ENCODE measurements at places on chromosomes 2 and 18. TPM values are rescaled to one million over a fixed set of nuclear protein-coding genes. Genes with fewer than 3 reads are reported as not detected.

- DNase-seq = no peak
These were observed 16.0 kb upstream of the RGPD4 start for GRCh38 chr2:107810734-107811133.

IL1F10 gene
- total RNA-seq = not detected

GRCh38 chr18:35371412-35372195 is 5.5 kb downstream of the ZNF396 start:
- DNase-seq = peak; percentile 52

IL18R1 gene
- total RNA-seq = 6.8 TPM

DNA sequence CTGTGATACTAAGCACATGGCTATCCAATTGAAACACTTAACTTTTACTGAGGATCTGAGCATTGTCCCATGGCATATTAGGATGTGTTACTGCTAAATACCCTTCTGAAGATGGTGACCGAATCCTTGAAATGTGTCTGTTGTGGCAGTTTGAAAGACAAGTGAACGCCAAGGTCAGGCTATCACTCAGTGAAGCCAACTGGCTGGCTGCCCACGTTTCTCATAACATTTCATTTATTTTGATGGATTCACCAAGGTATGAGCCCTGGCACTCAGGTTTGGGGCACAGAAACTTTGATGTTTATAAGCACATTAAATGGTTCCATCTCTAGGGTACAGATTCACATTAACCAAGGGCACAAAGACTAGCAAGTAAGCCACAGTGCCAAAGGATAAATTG is 850.3 kb downstream of the DPP10 start:
- no peak for DNase-seq

DNA sequence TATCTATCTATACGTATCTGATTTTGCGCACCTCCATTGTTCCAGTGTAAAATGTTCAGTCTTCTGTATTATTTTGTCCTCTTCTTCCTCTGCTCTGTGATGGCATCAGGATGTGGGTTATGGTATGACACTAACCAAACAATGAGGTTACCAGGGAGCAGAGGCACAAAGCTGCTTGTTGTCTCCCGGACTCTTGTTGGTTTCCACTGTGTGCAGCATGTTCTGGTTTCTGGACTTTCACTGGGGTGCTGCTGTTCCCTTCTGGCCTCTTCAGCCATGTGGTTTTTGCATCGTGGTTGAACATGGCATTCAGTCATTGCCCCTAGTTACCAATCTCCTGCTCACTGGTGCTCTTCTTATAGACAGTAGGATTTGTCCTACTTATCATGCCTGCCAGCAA is 665.9 kb downstream of the CBLN2 start:
- DNase-seq = no peak

DNA sequence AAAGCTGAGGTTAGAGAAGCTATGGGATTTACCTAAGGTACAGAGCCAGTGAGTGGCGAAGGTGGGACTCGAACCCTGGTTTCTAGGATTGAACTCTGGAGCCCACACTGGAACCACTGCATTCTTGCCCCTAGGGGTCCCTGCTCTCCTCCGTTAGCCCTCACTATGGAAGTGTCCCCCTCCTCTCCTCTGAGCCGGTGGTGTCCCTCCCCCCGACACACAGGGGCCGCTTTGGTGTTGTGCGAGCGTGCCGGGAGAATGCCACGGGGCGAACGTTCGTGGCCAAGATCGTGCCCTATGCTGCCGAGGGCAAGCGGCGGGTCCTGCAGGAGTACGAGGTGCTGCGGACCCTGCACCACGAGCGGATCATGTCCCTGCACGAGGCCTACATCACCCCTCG is 8.5 kb upstream of the GMPPA start:
- DNase-seq = no peak

DNA sequence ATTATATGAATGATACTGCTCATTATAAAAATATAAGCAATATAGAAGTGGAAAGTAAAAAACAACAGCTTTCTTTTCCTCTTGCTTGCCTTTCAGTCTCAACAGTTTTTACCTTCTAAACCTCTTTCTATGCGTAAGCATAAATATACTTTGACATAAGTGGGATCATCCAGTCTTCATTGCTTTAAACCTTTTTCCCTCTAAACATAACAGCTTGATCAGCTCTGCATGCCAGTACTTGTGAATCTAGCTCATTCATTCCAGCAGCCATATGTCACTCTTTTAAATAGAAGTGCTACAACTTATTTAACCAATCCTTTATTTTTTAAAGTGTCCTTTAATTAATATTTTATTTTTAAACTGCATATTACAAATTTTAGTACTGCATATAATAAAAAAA is 88.1 kb downstream of the TTC27 start:
- DNase-seq = peak; percentile 34

SERPINB7 gene
- 0.27 TPM for total RNA-seq

DNA sequence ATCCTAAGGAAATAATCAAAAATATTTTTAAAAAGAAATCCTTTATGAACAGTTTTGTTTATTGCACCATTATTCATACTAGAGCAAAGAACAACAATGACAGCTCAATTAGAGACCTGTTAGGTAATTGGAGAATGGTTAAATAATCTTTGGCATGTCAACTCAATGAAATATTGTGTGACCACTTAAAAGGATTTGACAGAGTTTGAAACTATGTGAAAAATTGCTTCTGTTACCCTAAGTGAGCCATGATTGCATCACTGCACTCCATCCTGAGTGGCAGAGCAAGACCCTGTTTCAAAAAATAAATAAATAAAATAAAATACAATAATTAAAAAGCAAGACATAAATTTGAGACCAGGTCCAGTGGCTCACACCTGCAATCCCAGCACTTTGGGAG is 66.1 kb upstream of the ATP8B1 start:
- DNase-seq = peak; percentile 41

DNA sequence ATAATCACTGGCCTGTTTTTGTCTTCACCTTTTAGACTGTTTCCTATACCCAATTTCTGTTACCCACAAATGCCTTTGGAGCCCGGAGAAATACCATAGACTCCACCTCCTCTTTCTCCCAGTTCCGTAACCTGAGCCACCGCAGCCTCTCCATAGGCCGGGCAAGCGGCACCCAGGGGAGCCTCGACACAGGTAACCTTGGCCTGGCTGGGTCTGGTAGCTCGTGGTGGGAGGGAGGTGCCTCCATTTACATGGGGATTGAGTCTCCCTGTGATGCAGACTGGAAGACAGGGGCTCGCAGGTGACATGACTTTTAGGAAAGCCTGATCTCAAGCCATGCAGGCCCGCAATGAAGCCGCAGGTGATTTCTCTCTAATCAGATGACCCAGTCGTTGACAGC is 100.6 kb downstream of the CABLES1 start:
- DNase-seq = no peak

- DNase-seq = no peak
These were observed 16.9 kb upstream of the SEH1L start for GRCh38 chr18:12930908-12931307.

DNA sequence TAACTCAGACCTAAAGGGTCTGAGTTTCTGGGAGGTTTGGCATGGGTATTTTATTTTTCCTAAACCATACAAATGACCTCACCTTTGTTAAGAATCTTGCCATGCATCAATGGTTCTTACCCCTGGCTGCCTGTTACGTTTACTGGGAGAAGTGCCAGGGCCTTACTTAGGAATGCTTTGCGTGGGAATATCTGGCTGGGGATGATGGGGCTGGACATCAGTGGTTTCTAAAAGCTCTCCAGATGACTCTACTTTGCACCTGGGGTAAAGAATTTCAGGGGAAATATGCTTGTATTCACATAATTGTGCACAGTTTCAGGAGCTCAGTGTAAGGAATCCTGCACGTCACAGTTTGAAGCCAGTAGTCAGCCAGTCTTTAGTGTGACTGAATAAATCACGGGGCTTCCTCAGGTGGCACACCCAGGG is 18.2 kb upstream of the DAW1 start:
- peak; percentile 98 for DNase-seq

GRCh38 chr2:161775971-161776370 is 151.8 kb downstream of the SLC4A10 start:
- no peak for DNase-seq

- peak; percentile 65 for DNase-seq
These were observed 539.5 kb downstream of the NRXN1 start for GRCh38 chr2:50492477-50492851.

Data from fibroblast of the aortic adventitia (primary cell).